ENCODE measurements at places on chromosomes 4 and X. TPM values are rescaled to one million over a fixed set of nuclear protein-coding genes. Genes with fewer than 3 reads are reported as not detected.

POU4F2 gene
- not detected for polyA plus RNA-seq

PFKFB1 gene
- 0.37 TPM for polyA plus RNA-seq

FGG gene
- not detected for polyA plus RNA-seq

FAM236A gene
- polyA plus RNA-seq, result not detected

DCAF12L1 gene
- polyA plus RNA-seq, result 1.4 TPM

GLA gene
- 16.8 TPM for polyA plus RNA-seq

SMARCA1 gene
- 81.5 TPM for polyA plus RNA-seq

CXCL11 gene
- not detected for polyA plus RNA-seq

DOK7 gene
- polyA plus RNA-seq, result 17.6 TPM

GSX2 gene
- polyA plus RNA-seq, result not detected

VCX gene
- 0.30 TPM for polyA plus RNA-seq

PTCHD1 gene
- polyA plus RNA-seq, result 0.87 TPM

DNA sequence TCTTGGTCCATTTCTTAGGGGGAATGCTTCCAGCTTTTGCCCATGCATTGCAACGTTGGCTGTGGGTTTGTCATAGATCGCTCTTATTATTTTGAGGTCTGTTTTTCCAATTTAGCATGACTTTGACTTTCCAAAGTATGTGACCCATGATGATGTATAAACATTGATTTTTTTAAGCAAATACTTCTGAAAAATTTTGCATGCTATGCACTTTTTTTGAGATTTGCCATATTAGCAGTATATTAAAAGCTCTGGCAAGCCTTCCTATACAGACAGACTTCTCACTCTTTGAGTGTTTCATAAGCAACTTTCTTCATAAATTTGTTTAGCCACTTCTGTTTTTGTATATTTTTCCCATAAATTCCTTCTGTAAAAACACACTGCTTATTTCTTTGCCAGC, 746.4 kb upstream of the LCORL start:
- DNase-seq, result no peak

DNA sequence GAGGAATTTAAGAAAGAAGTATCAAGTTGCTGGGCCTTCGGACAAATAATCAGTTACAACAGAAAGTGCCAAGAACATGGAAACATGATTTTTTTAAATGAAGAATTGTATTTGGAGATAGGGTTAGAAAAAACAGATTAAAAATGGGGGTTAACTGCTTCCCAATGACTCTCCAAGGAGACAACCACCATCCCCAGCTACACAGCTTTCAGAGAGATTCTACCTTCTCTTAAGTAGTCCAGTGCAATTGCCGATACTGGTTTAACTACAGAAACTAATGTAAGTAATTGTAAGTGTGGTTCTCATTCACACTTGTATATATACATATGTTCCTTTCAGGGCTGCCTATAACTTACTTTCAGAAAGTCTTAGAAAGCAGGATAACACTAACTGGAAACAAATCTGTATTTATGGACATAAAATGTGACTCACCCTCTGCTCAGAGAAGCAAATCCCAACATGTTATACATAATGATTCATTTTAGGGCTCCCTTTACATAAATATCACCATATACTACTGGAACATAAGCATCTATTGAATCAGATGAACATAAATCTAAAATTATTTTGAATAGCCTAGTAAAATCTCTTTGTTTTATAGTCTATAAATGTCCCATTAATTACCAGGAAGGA, 248.9 kb upstream of the UGT8 start:
- no peak for DNase-seq

DNA sequence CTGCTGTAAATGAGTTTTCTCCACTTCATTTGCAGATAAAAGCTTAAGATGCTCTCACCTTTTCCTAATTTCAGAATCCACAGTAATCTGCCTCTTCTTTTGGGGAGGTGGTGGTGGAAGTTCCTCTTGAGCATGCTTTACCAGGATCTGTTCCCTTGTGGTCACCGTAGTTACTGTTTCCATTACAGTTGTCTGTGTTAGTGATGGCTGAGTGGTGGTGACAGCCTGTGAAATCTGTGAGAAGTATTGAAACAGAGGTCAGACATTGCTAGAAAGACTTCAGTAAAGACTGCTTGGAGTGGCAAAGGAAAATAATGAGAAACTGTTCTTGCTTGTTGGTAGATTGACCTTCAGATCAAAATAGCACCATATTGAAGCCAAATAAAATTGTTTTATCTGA, 666.2 kb downstream of the DMD start:
- no peak for DNase-seq

GRCh38 chr4:159698336-159698735, 595.5 kb downstream of the RAPGEF2 start:
- no peak for DNase-seq

DNA sequence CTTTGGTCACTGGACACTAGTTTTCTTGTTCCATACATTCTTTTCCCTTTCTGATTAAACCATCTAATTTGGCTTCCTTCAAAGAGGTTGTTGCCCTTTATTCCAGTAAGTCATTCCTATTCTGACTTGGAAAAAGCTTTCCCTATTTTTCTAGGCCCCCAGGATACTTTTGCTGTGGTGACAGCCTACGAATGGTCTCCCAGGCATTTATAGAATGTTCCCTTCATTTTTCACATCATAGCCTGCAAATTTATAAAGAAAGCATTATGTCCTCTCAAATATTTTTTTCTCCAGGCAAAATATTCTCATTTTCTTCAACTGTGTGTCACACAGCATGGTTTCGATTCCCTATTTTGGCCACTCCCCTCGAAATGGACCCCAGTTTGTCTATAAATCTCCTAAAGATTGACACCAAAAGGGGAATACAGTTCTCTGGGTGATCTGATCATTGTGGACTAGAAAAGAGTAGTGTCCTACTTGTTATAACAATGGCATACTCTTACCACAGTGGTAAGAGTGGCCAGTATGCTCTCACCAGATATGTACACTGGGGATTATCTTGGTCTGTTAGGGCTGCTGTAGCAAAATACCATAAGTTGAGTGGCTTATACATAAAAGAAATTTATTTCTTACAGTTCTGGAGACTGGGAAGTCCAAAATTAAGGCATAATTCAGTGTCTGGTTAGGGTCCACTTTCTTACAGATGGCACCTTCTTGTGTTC, 41.5 kb upstream of the BMP2K start:
- no peak for DNase-seq

- no peak for DNase-seq
These were observed 21.3 kb downstream of the FGF2 start for GRCh38 chr4:122847931-122848330.

- DNase-seq, result peak; percentile 86
These were observed 909 bp upstream of the SLAIN2 start for GRCh38 chr4:48340276-48340964.

DNA sequence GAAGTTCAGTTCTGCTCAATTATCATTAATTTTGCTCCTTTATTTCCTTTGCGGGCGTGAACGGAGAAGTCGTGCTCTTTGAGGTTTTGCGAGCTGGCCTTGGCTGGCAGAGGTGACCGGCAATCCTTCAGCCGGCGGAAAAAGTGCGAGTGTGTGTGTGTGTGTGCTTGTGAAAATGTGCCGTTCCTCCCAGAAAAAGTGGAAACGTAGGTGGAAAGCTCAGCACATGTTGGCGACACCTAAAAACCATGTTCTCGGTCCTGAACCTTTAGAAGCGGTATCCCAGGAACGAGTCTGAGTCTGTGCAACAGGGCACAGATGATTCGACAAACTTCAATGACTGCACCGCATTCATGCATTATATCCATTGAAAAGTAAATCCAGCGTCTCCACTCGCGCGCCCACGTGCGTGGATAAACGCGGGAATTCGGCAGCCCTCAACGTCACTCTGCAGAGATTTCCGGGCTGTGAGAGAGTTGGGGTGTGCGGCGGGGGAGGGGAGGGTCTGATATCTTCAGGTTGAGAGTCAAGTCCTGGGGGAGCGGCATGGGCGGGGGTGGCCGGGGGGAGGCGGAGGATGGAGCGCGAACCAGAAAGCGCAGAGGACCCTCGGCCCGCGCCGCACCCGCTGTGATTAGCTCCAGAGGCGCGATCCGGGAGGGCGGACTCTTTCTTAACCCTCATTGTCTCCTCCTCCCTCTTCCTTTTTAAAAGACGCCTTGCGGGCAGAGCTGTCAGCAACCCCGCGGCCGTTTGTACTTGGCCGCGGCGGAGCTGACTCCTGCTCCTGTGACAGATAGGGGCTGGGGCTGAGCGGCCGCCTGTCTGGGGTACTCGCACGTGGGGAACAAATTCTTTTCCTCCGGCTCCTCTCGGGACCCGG, at the start of gene SHISA3:
TSS of gene SHISA3 (plus strand) at position 737 of the 883 bp plus-strand sequence. CDS start 569 bp downstream, outside the sequence.
- DNase-seq, result peak; percentile 56

- DNase-seq, result no peak
These were observed 162.8 kb downstream of the NHS start for GRCh38 chrX:17537723-17538243.

DNA sequence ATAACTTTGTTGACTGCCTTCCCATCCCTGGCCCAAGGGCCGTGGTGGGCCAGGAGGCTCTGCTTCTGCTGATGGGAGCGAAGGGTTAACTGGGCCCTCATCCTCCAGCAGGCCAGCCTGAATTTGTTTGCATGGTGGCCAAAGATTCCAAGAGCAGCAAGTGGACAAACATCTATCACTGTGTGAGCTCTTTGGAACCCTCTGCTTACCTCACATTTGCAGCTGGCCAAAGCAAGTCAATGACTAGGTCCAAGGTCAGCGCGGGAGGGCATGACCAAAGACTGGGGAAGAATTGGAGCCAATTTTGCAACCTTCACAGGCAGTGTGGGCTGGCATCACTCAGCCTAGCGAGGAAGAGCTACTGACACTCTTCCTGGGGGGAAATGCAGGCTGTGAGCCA, 67.8 kb upstream of the ATP6AP2 start:
- DNase-seq, result no peak

DNA sequence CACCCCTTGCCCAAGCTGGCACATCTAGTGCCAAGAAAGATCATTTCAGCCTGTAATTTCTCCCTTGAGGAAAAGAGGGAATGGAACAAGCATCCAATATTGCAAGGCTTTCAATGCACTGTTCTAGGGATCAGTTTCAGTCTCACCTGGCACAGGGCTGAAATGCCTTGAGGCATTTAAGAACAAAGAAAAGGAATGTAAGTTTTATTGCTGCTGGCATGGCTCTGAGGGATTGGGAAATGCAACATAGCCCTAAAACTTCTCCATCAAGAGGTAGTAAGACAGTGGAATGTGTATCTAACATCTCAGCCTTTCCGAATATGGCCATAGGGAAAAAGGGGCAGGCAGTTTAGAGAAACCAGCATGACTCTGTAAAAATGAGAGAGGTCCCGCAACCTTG, 732.6 kb upstream of the LCORL start:
- DNase-seq, result no peak

- no peak for DNase-seq
These were observed 114.1 kb upstream of the HHIP start for GRCh38 chr4:144531841-144532240.

DNA sequence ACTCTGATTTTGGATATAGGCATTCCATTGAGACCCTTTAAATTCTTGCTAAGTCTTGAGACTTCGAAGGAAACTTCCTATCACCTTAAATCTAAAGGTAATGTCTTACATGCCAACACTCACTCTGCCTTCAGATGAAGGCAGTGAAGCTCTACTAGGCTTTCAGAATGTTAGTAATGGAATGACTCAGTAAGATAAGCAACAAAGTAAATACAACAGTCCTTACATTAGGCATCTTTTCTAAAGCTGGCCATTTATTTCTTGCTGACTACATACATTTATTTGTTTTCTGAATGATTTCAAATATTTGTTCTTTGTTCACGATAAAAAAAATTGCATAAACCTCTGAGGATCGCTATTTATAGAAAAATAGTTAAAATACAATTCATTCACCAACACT, 43.5 kb downstream of the ASIC5 start:
- DNase-seq, result no peak

DNA sequence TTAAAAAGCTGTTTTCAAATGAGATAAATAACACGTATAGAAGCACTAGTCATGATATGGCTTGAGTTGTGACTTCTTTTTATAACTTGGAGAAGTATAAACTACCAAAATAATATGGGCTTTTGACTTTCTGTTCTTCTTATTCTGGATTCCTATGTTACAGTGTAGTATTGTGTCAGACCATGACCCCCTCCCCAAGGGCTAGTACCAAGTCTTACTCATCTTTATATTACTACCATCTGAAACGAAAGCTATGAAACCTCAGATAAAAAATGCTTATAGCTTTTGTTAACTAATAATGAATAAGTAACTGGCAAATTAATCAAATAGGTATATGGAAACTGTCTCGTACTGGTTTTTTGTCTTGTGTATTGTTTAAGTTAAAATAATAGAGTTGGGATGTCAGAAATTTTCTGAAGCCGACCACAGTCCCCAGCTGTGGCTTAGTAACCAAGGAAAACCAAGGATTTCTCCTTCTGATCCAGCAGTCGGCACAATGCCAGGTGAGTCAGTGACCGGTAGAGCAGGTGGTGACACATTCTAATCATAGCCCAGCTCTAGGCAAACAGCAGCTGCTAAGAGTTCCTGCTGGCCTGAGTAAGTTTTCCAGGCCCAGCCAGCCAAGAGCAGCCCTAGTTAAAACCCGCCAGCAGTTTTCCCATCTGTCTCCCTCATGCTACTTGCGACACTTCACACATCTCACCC, 163.3 kb upstream of the PRDX4 start:
- peak; percentile 81 for DNase-seq

DNA sequence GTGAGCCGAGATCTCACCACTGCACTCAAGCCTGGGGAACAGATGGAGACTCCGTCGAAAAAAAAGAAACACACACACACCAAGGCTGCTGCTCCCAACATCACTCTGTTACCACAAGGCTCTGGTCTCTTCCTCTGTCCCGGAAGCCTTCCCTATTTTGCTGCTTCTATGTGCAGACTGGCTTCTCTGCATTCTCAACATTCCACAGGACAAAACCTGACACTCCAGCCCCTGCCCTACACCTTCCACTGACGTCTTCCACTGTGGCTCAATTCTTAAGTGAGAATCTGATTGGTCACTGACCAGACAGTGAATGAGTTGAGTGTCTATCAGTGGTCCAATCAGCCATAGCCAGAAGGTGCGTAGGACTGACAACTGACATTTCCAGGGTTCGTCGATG, 5.9 kb downstream of the ODAPH start:
- no peak for DNase-seq

Data from muscle of leg (tissue), 16 donors.